AG10803 (cell line): ENCODE measurements at places on chromosomes 5 and 9.

DNA sequence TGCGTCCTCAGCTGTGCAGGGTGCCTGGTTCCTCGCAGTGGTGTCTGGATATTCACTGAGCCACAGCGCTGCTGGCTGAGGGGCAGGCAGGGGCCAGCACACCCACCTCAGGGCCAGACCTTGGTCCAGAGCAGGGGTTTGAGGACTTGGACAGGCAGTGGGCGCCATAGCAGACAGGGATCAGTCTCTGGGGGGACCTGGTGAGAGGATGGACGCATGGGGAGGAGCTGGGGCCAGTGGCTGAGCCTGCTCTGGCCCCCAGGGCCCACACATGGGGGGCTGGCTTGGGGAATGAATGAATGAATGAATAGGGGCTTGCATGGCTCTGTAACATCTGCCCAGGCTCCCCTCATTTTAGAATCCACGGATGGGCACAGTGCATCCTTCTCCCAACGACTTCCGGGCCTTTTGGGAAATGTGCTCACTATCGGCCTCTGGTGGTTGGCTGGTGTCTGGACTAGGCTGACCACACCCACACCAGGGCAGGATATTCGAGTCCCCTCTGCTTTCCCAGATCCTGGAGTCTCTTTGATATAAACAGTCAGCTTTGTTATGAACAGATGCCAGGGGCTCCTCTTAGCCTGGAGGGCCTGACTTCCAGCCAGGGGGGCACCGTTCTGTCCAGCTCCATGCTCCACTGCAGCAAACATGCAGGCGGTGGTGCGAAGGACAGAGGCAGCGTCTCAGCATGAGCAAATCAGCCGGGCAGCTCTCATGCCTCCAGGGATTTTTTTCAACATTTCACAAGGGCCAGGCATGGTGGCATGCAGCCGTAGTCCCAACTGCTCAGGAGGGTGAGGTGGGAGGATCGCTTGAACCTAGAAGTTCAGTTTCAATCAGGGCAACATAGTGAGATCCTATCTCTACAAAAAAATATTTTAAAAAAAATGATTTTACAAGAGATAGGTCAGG, 62.6 kb downstream of the NEK6 start:
- DNase-seq, result peak; percentile 56

GRCh38 chr9:93941493-93941892, 13.7 kb downstream of the BARX1 start:
- no peak for DNase-seq

DNA sequence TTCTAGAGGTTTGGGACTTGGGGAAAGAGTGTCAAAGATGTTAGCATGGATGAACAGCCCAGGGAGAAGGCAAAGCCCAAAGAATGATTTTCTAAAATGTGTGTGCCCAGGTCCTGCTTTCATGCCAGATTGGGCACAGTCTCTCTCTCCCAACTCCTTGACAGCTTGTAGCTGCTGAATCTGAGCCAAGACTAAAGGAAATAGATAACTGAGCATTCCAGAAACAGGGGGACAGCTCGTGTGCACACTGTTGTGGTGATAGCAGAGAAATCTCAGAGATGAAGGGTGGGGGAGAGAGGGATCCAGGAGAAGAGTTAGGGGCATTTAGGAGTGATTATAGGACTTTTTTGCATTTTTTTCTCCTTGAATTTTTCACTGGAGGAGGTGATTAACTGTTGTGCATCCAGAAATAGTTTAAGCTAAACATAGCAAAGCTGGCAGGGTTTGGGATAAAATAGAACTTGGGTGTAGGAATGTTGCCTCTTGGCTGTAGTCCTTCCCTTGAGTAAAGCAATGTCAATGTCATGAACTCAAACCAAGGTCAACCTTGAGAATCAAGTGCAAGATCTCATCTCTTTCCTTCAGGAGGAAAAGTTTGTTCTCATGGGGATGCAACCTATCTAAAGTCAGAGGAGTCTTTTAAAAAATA, 245.9 kb downstream of the SH3GL2 start:
- no peak for DNase-seq

- no peak for DNase-seq
These were observed 23.1 kb upstream of the SHB start for GRCh38 chr9:38092200-38092524.

GRCh38 chr9:129939431-129939830, 103.6 kb downstream of the FNBP1 start:
- peak; percentile 73 for DNase-seq

DNA sequence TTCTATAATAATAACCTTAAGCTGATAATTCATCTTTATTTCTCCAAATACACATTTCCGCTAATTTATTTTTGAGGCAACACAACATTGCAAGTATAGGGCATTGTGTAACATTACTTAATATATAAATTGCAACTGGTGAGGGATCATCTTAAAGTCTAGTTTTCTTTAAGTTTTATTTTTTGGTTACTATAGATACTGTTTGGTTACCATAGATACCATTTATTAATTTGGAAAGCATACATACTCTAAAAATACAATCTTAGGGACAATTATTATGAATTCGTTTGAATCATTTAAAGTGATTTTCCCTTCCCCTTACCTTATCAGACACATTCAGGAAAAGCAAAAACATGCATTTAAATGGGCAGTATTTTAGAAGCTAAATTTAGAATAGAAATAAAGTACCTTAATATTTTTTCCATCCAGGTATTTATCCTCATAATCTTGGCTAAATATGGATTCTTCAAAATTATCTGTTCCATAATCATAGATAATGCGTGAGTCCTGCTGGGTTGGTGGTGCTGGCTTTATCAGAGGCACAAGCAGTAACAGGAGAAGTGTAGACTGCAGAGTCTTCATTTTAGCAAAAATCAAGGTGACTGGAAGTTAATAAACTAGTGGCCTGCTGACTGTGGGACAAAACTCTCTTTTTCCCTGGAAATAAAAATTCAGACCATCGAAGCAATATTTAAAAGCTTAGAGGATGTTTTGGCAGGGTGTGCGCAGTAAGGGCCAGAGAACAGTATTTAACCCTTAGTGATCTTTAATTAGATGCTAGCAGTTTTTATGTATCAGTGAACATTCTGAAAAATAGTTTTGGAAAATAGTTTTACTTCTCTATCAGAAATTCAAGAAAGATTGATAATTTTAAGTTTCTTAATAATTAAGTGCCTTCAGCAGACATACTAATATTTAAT, 1.3 kb downstream of the OGN start:
- no peak for DNase-seq

- no peak for DNase-seq
These were observed 161.1 kb downstream of the COL23A1 start for GRCh38 chr5:178429156-178429468.

DNA sequence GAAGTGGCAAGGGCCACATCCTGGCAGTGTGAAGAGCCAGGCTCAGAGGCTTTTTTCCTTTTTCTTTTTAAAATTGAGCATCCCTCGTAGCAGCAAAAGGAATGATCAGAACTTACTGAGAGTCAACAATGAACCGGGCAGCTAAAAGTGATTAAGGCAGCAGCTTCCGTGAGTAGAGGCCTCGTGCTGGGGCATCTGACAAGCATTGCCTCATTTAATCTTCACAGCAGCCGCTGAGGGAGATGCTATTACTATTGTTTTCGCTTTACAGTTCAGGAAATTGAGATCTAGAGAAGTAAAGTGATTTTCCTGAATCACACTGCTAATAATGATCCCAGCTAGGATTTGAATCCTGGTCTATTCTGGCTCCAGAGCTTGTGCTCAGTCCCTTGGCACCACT, 30.7 kb upstream of the PTGS1 start:
- peak; percentile 23 for DNase-seq

DNA sequence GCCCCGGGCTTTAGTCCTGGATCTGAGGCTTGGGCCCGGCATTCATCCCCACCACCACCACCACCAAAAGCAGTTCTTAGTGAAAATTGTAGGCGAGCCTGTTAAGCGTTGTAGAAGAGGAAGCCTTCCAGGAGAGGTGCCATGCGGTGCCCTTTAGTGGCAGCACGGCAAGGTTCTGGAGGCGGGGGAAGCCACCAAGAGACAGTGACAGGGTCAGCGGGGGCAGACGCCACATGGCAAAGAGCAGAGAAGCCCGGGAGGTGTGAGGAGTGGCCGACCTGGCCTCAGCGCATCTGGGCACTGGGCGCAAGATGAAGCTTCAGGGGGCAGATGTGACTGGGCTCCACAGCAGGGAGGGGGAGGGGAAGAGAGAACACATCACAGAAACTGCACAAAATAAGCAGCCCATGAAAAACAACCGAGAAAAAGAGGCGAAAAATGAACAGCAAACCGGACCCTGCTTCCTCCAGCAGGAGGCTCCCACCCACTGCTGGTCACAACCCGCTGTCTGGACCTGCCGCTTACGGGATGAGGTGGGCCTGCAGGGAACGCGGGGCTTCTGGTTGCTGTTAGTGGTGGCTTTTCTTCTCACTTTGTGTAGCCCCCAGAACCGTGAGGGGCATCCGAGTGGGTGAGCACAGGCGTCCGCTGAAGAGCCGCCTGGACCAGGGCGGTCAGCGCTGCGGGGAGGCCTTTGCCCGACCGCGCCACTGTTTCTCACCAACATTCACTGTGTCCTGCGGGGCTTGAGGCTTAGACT, 4.3 kb downstream of the LRRC14B start:
- no peak for DNase-seq

- DNase-seq, result no peak
These were observed 97.4 kb downstream of the CDH9 start for GRCh38 chr5:26940994-26941393.

DNA sequence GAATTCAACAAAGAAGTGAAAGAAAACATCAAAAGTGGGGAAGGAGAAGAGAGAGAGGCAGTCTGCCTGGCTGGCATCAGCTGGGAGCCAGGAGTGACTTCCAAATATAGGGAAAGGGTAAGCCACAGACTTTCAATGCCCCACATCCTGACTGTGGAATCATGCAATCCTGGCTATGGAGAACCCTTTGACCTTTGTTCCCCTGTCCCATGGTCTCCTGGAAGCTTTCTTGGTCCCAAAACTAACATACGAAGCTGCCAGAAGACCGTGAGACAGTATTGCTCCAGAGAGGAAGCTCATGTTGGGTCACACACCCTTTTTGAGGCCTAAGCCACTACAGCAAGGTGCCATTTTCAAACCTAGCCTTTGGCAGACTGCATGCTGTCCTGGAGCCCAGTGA, 665.5 kb downstream of the ELAVL2 start:
- no peak for DNase-seq

- no peak for DNase-seq
These were observed 463.1 kb downstream of the NR2F1-AS1 start for GRCh38 chr5:93117751-93118531.

- no peak for DNase-seq
These were observed 229.3 kb downstream of the PIK3R1 start for GRCh38 chr5:68444833-68445232.

GRCh38 chr5:134041570-134042411, 37.0 kb upstream of the VDAC1 start:
- no peak for DNase-seq

- peak; percentile 87 for DNase-seq
These were observed 116.7 kb downstream of the WDR70 start for GRCh38 chr5:37495668-37496347.

DNA sequence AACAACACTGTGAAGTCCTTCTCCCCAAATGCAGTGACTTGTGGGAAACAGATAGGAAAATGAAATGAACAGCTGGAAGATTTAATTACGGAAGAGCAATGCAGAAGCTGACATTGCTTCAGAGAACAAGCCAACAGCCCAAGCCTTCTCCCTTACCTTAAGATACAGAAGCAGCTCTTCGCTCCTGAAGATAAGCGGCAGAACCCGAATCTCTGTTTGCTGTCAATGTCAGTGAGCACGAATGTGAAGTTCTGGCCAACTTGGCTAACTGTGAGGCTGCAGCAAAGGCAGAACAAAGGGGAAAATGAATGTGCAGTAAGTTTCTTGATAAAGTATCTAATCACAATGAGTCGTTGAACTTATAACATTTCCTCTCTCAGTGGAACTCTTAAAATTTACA, 172.4 kb downstream of the DENND1A start:
- DNase-seq, result no peak

- DNase-seq, result peak; percentile 47
These were observed 31.1 kb downstream of the FOXD1 start for GRCh38 chr5:73417303-73418034.

DNA sequence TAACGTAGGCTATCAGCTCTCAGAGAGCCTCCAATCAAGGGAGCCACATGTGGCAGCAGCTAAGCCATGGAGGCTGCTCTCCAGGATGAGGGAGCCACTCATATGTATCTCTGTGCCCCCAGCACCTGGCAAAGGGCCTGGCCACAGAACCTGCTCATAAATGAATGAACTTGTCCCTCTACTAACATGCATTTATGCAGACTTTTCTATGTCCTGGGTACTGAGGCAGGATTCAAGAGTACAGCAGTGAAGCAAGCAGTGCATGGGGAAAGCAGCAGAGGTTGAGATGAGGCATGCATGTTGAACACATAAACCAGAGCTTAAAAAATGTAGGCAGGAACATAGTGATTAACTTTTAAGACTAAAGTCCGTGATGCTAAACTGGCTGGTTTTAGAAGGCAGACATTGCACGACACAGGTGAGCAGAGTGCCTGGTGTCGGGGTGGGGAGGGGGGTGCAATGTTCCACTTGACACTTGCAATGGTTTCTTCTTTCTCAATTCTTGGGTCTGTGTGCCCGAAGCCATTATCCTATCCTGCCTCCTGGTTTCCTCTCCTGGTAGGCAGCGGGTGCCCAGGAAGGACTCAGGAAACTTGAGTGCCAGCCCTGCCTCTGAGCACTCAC, 142.8 kb upstream of the ALDH1B1 start:
- DNase-seq, result no peak

GRCh38 chr5:156174225-156174624, 152.7 kb upstream of the SGCD start:
- no peak for DNase-seq

DNA sequence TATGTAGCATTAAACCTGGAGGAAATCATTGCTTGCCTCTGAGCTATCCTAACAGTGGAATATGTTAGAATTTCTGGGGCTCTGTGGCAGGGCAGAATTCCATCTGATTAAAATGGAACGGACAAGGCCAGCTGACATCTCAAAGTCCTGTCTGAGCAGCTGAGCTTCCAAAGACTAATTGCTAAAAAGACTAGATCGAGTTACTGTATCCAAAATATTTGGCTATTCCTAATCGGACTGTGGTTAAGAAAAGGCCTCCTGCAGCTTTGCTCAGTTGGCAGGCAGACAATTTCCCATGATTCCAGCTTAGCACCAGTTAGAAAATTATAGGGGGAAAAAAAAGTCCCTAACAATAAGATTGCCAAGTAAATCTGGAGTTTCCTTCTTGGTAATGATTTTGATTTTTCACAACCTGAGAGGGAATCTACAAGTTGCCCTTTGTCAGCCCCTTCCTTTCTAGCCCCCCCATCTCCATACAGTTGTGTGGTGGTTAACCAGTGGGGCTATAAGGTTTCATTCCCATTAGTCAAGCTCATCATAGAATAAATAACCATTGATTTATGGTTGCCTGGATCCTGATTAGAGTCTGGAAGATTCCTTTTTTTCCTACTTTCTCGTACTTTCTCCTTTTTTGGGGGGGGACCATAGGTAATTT, 26.4 kb downstream of the PTGR1 start:
- peak; percentile 81 for DNase-seq

- no peak for DNase-seq
These were observed 15.7 kb upstream of the TSSK1B start for GRCh38 chr5:113450462-113450861.
